ENCODE measurements at places on chromosomes 3 and 15.

- DNase-seq: no peak
Measured at GRCh38 chr3:9779075-9779593, 9.4 kb upstream of the CAMK1 start.

DNA sequence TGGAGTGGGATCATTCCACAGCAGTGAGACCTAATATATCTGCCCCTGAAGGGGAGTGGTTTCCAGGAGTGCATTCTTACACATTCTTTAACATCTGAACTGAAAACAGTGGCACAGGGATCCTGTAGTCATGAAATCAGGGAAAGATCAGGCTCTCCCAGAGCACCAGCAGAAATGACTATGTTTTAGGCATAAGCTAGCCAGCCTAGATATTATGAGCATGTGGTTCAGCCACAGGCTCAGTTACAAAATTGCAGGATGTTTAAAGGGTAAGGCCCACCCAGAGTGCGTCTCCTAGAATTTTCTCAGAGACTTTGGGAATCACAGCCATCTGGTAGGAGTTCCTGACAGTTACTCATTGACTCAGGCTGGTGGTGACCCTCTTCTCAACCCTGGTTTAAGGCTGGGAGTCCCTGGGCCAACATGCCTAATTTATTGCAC lies 20.9 kb downstream of the FSTL1 start:
- no peak for DNase-seq

- DNase-seq: no peak
Measured at GRCh38 chr3:29758434-29759322, 477.8 kb downstream of the RBMS3 start.

- no peak for DNase-seq
Measured at GRCh38 chr3:114089675-114090074, 33.1 kb downstream of the QTRT2 start.

GRCh38 chr3:112346491-112347122 lies 13.7 kb downstream of the CD200 start:
- DNase-seq: no peak

DNA sequence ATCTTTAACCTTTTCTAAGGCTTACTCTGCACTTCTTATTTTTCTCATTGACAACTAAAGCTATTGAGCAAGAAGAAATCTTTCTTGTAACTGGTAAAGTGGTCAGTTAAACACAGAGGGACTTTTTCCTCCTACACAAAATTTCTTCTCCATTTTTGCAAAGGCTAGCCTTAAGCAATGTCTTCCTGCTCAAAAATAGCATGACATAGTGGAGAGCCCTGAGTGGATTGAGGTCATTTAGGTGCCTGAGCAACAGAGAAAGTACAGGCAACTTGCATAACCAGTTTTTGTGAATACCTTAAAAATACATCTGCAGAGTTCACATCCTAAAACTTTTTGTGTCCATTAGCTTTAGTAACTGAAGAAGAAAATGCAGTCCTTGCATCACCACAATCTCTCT lies 144.7 kb upstream of the TTC14 start:
- no peak for DNase-seq

DNA sequence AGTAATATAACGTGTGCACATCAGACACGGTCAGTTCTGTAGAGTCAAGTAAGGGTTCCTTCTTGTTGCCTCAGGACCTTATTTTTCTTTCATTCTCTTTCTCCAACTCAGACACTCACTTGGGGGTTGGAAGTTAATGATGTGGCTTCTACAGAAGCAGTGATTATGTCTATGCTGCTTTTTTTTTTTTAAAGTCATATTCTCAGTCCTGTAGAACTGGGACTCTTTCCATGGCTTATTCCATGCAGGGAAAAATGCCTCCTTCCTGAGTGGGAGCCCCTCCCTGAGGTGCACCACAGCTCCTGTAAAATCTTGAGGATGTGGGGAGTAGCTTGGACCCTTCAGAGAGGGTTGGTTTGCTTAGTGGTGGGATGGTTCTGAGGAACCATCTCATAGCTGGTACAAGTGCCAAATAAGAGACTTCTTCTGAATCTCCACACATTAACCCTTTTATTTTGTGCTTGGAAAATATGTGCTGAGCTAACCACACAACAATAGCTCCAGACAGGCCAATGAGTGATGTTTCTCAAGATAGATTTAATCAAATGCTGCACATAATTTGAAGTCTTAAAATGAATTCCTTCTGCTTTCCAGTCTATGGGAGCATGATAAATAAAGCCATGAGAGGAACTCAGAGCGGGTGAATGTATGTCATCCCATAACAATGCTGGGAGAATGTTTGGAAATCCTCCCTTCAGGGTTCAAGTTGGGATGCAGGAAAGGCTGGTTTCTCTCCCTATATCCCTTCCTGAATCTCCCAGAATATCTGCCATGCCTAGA lies 23.3 kb upstream of the FSTL1 start:
- no peak for DNase-seq

GRCh38 chr3:189563853-189564563 lies 67.2 kb upstream of the TP63 start:
- no peak for DNase-seq

- DNase-seq: no peak
Measured at GRCh38 chr3:186653080-186653707, 12.6 kb upstream of the HRG start.

- no peak for DNase-seq
Measured at GRCh38 chr3:10917176-10917575, 75.4 kb upstream of the SLC6A1 start.

DNA sequence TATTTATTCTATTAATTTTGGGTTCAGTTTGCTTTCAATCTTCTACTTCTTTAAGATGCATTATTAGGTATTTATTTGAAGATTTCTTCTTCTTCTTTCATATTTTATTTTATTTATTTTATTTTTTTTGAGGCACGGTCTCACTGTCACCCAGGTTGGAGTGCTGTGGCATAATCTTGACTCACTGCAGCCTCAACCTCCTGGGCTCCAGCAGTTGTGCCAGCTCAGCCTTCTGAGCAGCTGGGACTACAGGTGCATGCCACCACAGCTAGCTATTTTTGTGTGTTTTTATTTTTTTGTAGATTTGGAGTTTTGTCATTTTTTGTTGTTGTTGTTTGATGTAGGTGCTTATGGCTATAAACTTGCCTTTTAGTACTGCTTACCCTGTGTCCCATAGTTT lies 543.2 kb upstream of the SGO1 start:
- DNase-seq: no peak

- no peak for DNase-seq
Measured at GRCh38 chr3:134333522-134334181, 40.6 kb downstream of the AMOTL2 start.

- DNase-seq: no peak
Measured at GRCh38 chr3:119817071-119817470, 35.2 kb downstream of the NR1I2 start.

Measured in NCI-H1694 (cell line).